ENCODE measurements at places on chromosomes 3 and 15.
A peak's percentile ranks its signal among the peaks of the same experiment; 100 is the strongest.

DNA sequence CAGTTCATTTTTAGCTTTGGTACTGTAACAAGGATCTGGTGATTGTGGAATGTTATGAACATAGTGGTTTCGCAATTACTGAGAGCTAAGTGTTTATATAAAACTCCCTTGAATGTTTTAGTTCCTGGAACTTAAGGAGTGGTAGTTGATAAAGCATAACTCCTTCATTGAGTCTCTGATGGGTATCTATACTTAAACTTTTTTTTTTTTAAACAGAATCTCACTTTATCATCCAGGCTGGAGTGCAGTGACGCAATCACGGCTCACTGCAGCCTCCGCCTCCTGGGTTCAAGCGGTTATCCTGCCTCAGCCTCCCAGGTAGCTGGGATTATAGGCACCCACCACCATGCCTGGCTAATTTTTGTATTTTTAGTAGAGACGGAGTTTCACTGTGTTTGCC, 11.3 kb downstream of the PRKCI start:
- DNase-seq = no peak

DNA sequence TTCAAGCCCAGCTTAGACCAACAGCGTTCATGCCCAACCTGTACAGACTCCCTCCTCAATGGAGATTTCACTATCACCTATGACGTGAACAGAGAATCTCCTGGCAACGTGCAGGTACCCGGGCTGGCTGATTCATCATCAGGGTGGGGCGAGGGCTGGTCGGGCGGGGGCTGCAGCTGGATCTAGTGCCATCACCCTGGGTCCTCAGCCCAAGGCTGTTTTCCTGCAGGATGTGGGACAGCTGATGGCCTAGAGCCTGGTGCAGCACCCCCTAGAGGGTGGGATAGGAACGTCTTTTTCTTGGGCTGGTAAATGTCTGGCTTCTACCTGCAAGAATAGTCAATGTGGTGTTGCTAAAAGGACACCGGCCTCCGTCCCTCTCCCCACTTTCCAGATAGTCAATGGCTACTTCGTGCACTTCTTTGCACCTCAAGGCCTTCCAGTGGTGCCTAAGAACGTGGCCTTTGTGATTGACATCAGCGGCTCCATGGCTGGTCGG, 4.4 kb downstream of the ITIH3 start:
- peak; percentile 8 for DNase-seq

DNA sequence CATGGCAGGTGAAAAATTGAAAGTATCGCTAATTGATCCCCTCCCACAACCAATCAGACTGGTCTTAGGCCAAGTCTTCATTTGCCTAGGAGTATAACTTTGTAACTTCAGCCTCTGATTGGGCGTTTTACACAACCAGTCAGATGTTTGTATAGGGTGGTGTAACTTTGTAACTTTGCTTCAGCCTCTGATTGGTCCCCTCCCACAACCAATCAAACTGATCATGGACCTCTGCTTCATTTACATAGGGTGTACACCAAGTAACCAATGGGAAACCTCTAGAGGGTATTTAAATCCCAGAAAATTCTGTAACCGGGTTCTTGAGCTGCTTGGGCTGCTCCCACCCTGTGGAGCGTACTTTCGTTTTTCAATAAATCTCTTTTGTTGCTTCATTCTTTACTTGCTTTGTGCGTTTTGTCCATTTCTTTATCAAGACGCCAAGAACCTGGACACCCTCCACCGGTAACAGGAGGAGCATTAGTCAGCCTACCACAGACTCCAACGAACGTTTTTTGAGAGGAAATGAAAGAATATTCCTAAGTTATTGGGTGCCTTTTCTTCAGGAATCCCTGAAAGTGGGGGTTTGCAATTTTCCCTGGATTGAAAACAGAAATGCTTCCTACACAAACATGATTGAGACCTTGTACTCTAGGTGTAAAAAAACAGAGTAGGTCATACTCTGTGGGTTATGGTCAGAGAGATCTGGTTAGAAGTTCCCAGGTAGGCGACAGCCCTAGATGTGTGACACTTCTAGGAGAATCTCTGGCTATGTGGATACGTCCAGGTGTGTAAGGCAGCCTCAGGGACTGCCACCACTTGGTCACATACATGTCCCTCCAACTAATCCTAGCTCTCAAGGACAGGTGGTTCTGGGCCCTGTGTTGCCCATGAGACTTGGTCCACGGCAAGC, 5.5 kb upstream of the SACM1L start:
- peak; percentile 27 for DNase-seq

GRCh38 chr15:85456798-85457197, 76.4 kb downstream of the AKAP13 start:
- DNase-seq = peak; percentile 50

Measured in NAMALWA (cell line).